ENCODE measurements at places on chromosomes 12 and 14. TPM values are rescaled to one million over a fixed set of nuclear protein-coding genes. Genes with fewer than 3 reads are reported as not detected.

DNA sequence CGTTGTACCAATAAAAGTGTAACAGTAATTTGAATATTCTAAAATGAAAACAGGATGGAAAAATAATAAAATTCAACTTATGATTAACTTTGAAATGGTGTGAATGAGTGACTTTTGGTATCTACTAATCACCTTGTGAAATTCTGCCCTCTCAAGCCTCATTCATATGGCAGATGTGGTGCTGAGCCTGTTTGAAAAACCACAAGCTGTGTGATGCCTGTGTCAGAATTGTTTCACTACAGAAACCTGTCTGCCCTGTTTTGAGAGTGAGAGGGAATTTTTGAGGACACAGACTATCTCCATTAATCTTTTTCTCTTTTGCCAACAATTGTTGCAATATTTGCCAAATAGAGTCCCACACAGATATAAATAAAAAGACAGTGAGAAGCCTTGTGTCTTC is 3.9 kb upstream of the RNU6-7 start:
- no peak overlapping the region for H3K27ac ChIP-seq
- H3K4me3 ChIP-seq, result no peak overlapping the region
- DNase-seq, result no peak
- peaks cover 3% of the 10 kb centered on the region for H3K27me3 ChIP-seq
- H3K4me1 ChIP-seq, result peaks cover 25% of the 10 kb centered on the region

DNA sequence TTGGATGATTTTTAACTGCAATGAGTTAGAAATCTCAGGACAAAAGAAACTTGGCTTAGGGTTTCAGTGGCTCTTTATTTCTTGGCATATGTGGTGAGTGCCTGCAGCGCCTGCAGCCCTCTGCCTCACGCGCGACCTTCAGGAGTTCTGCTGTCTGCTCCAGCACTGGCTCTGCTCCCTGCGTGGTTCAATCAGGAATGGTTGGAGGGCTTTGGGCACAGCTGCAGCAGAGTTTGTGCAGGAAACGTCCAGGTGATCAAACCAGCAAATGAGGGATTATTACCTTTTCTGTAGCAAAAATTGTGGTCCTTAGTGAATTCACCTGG is 19.8 kb downstream of the PPM1H start:
- peaks cover 12% of the 10 kb centered on the region for H3K27me3 ChIP-seq
- H3K4me3 ChIP-seq, result no peak overlapping the region
- no peaks in the 10 kb centered on the region for H3K4me1 ChIP-seq

GRCh38 chr12:26118308-26118707 is 6.5 kb downstream of the BHLHE41 start:
- DNase-seq, result no peak
- H3K4me1 ChIP-seq, result peaks cover 20% of the 10 kb centered on the region
- no peak overlapping the region for H3K4me3 ChIP-seq
- no peaks in the 10 kb centered on the region for H3K36me3 ChIP-seq
- peaks cover 64% of the 10 kb centered on the region for H3K27me3 ChIP-seq
- no peak overlapping the region for H3K27ac ChIP-seq

GRCh38 chr14:100603341-100604120 is 16.3 kb upstream of the BEGAIN start:
- no peaks in the 10 kb centered on the region for H3K4me1 ChIP-seq
- peaks cover 42% of the 10 kb centered on the region for H3K27me3 ChIP-seq
- no peak for DNase-seq

CYP46A1 gene
- not detected for total RNA-seq

- H3K27ac ChIP-seq, result no peak overlapping the region
- H3K4me3 ChIP-seq, result no peak overlapping the region
- DNase-seq, result no peak
These were observed 7.2 kb downstream of the RBMS2 start for GRCh38 chr12:56528846-56529245.

DNA sequence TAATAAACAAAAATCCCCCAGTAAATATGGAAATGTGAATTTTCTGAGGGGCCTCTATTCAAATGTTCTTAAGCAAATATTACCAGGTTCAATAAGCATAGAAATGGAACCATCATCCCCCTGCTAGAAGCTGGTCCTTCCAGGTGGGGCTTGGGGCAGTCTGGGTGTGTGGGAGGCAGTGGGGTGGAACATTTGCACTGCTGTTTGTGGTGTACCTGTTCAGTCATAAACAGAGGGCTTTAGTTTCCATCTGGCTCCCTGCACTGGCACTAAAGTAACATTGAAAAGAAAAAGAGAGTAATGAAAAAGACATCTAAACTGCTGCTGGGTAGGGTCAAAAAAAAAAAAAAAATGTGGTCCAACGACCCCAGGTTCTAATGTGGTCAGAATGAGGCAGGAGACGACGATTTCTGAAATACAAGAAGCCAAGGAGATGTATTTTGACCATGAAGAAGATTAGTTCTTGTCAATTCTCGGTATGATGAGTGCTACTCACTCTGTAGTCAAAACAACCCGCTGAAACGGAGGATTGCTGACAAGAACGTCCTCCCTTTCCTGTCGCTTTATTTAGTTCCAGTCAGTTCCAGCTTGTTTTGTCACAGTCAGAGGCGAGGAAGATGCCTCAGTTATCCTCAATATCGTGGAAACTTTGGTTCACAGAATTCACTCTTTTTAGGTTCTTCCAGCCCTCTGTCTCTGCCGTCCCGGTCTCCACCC is 44.2 kb upstream of the MANSC4 start:
- no peaks in the 10 kb centered on the region for H3K36me3 ChIP-seq
- H3K4me3 ChIP-seq, result no peak overlapping the region
- no peak overlapping the region for H3K27ac ChIP-seq
- peaks cover 24% of the 10 kb centered on the region for H3K27me3 ChIP-seq

FOXM1 gene
- 138 TPM for total RNA-seq

GRCh38 chr14:52918486-52918885 is 32.4 kb downstream of the FERMT2 start:
- H3K27me3 ChIP-seq, result no peaks in the 10 kb centered on the region
- peaks cover 32% of the 10 kb centered on the region for H3K4me1 ChIP-seq
- peak; percentile 62 for DNase-seq
- H3K4me3 ChIP-seq, result no peak overlapping the region

DNA sequence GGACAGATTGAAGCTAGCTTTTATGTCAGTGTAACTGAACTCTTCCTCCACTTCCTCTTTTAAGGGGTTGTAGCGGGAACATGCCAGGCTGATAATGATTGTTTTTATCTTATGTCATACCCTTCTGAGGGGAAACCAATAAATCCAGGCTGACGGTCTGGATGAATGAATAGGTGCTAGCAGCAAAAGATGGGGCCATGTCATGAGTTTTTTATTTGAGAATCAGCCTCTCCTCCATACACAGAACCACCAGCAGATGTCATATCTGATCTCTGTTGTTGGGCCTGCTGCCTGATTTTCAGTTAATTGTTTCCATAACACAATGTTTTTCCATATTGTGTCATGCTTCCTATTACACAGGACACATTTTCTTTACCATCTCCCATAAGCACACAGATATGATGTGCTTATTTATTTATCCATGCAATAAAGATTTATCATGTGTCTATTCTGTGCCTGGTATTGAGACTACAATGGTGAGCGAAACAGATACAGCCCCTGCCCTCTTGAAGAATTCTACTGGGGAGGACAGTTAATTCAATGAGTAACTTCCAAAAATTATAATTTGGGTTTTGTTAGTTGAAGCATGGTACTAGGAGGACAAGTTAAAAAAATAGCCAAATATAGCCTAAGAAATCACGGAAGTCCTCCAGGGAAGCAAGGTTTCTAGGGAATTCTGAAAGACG is 33.6 kb upstream of the CRY1 start:
- no peaks in the 10 kb centered on the region for H3K4me1 ChIP-seq
- no peak overlapping the region for H3K4me3 ChIP-seq
- peaks cover 21% of the 10 kb centered on the region for H3K27me3 ChIP-seq
- DNase-seq, result no peak

- peaks cover 15% of the 10 kb centered on the region for H3K27me3 ChIP-seq
- DNase-seq, result peak; percentile 40
- peaks cover under 1% of the 10 kb centered on the region for H3K4me1 ChIP-seq
- H3K4me3 ChIP-seq, result no peak overlapping the region
These were observed 120.1 kb upstream of the FZD10 start for GRCh38 chr12:130041983-130042812.

ANHX gene
- total RNA-seq, result not detected

- H3K27me3 ChIP-seq, result no peaks in the 10 kb centered on the region
- H3K27ac ChIP-seq, result no peak overlapping the region
- H3K36me3 ChIP-seq, result peaks cover 5% of the 10 kb centered on the region
- H3K4me1 ChIP-seq, result peaks cover 32% of the 10 kb centered on the region
These were observed 40.3 kb downstream of the IFNG start for GRCh38 chr12:68119250-68119649.

SOX5 gene
- not detected for total RNA-seq

TMEM106C gene
- total RNA-seq, result 139 TPM

TAS2R50 gene
- 1.4 TPM for total RNA-seq

CKB gene
- total RNA-seq, result 2.7 TPM

CELA1 gene
- not detected for total RNA-seq

GRCh38 chr12:68480526-68480925 is 130.2 kb upstream of the RAP1B start:
- H3K27me3 ChIP-seq, result no peaks in the 10 kb centered on the region
- peaks cover 22% of the 10 kb centered on the region for H3K36me3 ChIP-seq
- H3K4me1 ChIP-seq, result peaks cover 51% of the 10 kb centered on the region
- DNase-seq, result no peak

PTPN21 gene
- total RNA-seq, result not detected

Measured in activated CD8-positive, alpha-beta T cell treated with anti-CD3 and anti-CD28 coated beads, Interleukin-2, amount 10 ng/mL, durations not matched to agents 7 days and 5 days (primary cell).